Activated T-helper 17 cell treated with anti-CD3 and anti-CD28 coated beads, Interleukin-2, amount 50 U/mL, for 72 hours (primary cell): ENCODE measurements at places on chromosomes 1 and 21. TPM values are rescaled to one million over a fixed set of nuclear protein-coding genes. Genes with fewer than 3 reads are reported as not detected.

DNA sequence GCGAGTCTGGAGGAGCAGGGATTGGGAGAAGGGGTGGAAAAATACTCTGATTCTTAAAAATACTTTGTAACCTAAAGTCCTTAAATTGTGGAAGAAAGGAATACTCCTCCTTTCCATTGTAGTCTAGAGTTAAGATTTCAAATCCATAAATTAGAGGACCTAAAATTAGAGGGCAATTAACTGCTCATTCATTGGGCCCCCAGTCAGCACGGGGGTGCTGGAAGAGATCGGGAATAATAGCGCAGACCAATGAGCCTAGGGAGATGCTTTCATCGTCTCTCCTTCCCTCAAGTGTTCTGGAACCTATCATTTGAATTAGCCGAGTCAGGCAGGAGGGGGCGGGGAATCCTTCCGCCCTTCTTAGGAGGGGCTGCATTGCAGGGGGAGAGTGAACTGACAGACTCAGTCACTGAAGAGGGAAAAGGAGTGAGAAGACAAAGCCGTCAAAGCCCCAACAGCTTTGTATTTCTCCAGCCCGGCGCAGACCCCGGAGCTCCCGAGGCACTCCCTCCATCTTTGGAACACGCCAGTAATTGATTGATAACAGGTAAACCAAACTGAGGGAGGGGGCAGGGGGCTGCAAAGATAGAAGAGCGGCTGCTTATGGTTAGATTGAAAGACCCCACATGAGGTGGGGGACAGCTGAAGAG is at the start of gene MLLT11:
MLLT11 (plus strand) TSS at position 391 of the 650 bp plus-strand sequence. CDS start 6,828 bp downstream, outside the sequence.
- H3K4me1 ChIP-seq, result peaks cover 27% of the 10 kb centered on the region
- H3K36me3 ChIP-seq, result peaks cover 46% of the 10 kb centered on the region
- no peaks in the 10 kb centered on the region for H3K27me3 ChIP-seq
- ATAC-seq, result no peak

GRCh38 chr1:235503403-235504121 is 690 bp downstream of the B3GALNT2 start:
- H3K4me3 ChIP-seq, result peak overlapping the region; percentile 97
- peaks cover 14% of the 10 kb centered on the region for H3K36me3 ChIP-seq
- peaks cover 25% of the 10 kb centered on the region for H3K4me1 ChIP-seq
- no peak for ATAC-seq
- H3K27me3 ChIP-seq, result no peaks in the 10 kb centered on the region
- peak overlapping the region; percentile 89 for H3K27ac ChIP-seq

DNA sequence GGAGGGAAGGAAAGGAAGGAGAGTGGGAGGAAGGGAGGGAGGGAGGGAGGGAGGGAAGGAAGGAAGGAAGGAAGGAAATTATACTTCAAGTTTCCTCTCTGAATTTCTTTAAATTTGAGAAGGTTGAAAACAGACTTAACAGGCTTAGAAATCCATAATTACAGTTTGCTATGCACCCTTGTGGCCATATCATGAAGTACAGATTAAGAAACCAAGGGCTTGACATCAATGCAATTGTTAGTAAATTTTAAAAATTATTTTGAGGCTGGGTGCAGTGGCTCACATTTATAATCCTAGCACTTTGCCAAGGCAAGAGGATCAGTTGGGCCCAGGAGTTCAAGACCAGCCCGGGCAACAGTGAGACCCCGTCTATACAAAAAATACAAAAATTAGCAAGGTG is 14.4 kb downstream of the ANP32E start:
- peaks cover 89% of the 10 kb centered on the region for H3K36me3 ChIP-seq
- H3K4me1 ChIP-seq, result no peaks in the 10 kb centered on the region
- H3K4me3 ChIP-seq, result no peak overlapping the region
- H3K27me3 ChIP-seq, result no peaks in the 10 kb centered on the region
- no peak overlapping the region for H3K27ac ChIP-seq

DNA sequence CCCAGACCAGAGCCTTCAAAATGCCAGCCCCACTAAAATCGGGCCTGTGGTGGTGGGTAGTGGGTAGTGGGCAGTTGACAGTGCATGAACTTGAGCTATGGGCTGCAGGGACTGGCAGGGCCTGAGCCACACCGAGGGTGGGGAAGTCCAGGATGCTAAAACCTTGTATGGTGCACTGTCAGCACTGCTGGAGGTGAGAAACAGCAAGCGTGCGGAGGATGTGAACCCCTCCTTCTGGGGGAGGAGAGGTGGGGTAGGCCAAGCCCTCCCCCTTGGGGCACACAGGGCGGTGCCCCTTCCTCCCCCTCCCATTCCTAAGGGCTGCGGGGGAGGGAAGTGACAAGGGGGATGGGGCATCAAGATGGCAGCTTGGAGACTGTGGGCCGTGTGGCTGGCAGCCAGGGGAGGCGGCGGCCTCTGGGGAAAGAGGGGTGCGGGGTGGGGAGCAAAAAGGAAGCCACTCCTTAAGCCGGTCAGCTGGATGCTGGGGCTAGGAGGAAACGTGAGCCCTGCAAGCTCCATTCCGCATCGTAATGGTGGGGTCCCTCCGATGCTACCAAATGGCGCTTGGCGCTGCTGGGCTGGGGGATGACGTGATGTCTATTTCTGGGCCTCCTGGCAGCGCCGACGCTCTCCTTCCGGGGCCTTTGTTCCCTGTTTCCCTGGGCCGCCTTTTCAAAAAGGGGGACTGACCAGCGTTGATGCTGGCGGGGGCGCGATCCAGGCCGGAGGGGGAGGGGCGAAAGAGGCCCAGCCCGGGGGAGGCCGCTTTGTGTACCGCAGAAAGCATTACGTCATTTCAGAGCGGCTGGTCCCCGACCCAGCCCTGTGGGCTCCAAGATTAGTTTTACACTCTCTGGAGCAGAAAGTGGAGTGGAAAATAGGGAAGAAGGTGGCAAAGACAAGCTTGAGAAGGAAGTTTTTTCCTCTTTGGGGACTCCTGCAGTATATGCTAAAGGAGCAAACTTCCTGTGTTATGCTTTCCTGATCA is 809 bp downstream of the SYT11 start:
- H3K27ac ChIP-seq, result peak overlapping the region; percentile 96
- H3K36me3 ChIP-seq, result peaks cover 46% of the 10 kb centered on the region
- peaks cover 10% of the 10 kb centered on the region for H3K4me1 ChIP-seq

SGIP1 gene
- total RNA-seq, result not detected

DNA sequence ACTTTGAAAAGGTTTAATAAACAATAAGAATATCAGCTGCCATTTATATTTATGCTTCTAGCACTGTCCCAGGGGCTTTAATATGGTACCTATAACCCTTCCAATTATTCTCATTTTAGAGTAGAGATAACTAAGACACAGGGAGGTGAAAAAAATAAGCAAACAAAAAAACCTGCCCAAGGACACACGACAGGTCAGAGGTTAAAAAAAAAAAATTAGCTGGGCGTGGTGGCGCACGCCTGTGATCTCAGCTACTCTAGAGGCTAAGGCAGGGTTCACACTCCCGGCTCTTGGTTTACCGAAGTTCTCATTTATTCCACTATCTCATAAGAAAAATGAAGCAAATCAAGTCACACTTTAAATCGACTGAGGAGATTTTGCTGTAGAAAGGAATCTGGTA is 34.7 kb upstream of the CNN3 start:
- no peak overlapping the region for H3K27ac ChIP-seq
- H3K27me3 ChIP-seq, result no peaks in the 10 kb centered on the region
- H3K4me3 ChIP-seq, result peak overlapping the region; percentile 88
- H3K36me3 ChIP-seq, result no peaks in the 10 kb centered on the region
- no peak for ATAC-seq

DNA sequence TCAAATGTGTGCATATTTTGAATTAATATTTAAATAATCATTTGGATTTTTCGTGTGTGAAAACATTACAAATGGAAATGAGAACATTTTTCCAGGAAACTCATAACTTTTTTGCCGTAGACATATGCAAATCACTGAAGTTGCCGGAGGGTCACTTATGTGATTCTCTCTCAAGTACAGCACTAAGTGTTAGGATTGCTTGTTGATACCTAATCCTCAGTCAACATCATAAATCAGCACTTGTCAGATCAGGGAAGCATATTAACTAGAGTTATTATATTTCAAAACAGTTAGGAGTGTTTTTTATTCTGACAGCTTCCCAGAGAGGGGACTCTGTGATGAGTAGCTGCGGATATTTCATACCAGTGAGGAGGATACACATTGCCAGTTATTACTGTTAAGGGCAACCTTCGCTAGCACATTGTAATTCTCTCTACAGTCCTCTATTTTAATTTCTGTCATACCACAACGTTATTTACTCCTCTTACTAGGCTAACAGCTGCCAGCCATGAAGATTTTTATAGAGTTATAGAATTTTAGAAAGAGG is 41.5 kb downstream of the NCAM2 start:
- H3K27me3 ChIP-seq, result no peaks in the 10 kb centered on the region
- H3K27ac ChIP-seq, result no peak overlapping the region
- no peaks in the 10 kb centered on the region for H3K4me1 ChIP-seq
- ATAC-seq, result no peak
- no peaks in the 10 kb centered on the region for H3K36me3 ChIP-seq

- peaks cover 52% of the 10 kb centered on the region for H3K4me1 ChIP-seq
- peaks cover 6% of the 10 kb centered on the region for H3K36me3 ChIP-seq
- no peak for ATAC-seq
- H3K4me3 ChIP-seq, result no peak overlapping the region
- no peaks in the 10 kb centered on the region for H3K27me3 ChIP-seq
These were observed 28.1 kb upstream of the IL10 start for GRCh38 chr1:206800411-206800810.

ERG gene
- not detected for total RNA-seq

DNA sequence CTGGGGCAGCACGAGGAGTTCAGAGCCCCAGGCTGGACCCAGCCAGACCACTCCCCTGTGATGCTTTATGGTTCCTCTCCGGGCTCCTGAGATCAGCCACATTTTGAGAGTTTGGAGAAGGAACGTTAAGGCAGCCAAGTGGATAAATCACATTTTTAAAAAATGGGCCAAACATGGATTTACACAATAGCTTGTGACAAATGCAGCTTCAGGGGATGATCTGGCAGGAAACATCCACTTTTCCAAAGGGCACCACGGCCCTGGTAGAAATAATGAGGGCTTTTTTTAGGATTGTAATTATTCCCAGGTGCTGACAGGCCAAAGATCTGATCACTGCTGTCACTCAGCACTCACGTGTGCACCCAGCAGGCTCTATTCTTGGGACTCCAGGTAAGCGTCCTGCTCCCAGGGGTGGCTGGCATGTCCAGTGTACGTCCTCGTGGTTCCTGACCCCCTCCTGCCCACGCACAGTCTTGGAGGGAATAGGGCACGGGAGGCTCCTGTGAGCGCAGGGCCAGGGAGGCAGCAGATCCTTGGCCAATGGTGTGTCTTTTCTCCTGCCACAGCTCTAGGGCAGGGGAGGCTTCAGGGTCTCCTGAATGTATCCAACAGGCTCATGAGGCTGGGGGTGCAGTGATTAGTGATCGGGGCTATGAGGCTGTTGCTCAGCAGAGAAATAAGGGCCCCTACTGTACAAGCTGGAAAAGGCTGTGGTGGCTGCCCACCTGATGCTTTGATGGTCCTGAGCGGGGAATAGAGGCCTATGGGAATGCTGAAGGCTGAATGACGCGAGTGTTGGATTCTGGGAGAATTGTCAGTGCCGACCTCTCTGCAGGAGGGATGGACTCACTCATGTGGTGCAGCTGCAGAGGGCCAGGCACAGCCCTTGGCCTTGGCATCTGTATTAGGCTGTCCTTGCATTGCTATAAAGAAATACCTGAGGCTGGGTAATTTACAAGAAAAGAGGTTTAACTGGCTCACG is 415.7 kb downstream of the PTPRU start:
- H3K27me3 ChIP-seq, result peaks cover 23% of the 10 kb centered on the region
- no peak overlapping the region for H3K4me3 ChIP-seq
- H3K36me3 ChIP-seq, result no peaks in the 10 kb centered on the region
- no peak overlapping the region for H3K27ac ChIP-seq

DNA sequence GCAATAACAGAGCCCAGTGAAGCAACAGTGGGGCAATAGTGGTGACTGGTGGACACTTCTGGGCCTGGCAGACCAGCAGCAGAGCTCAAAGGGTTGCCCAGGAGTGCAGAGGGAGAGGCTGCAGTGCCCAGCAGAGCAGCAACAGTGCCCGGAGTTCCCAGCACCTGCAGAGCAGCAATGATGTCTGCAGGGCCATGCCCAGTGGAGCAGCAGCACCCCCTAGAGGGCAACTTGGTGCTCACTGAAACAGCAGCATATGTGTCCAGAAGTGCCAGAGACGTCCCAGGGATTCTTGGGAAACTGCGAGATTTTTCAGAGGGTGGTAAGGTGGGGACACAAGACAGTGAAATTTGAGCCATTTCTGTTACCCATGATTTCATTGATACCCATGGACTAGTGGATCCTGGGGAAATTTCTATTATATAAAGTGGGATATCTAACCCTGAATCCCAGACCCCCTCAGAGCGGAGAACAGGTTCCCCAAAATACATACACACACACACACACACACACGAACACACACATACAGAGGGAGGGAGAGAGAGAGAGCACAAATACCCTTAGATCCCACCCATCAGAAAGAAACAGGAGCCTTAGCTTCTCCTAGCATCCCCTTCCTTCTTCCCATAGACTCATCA is 156.9 kb upstream of the GJB5 start:
- no peak overlapping the region for H3K4me3 ChIP-seq
- H3K27me3 ChIP-seq, result peaks cover 27% of the 10 kb centered on the region
- peak; percentile 26 for ATAC-seq
- no peaks in the 10 kb centered on the region for H3K36me3 ChIP-seq
- H3K27ac ChIP-seq, result no peak overlapping the region
- no peaks in the 10 kb centered on the region for H3K4me1 ChIP-seq

ABCG1 gene
- total RNA-seq, result 3.1 TPM
